ENCODE measurements at places on chromosomes 11 and 22.

DNA sequence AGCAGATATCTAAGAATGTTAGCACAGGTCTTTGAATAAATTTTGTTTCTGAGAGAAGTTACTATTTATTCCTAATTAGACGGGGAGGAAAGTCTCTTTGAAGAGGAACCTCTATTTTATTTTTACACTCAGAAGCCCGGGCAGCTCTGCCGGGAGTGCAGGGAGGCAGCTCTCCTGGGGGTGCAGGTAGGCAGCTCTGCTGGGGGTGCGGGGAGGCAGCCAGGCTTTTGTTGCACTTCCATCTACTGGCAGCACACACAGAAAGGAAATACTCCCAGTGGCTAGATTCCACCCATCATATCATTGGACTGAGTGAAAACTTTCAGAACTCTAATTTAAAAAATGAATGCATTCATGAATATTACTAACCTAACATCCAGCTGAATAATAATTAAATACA lies 24.6 kb downstream of the OR10A6 start:
- peak; percentile 25 for DNase-seq

DNA sequence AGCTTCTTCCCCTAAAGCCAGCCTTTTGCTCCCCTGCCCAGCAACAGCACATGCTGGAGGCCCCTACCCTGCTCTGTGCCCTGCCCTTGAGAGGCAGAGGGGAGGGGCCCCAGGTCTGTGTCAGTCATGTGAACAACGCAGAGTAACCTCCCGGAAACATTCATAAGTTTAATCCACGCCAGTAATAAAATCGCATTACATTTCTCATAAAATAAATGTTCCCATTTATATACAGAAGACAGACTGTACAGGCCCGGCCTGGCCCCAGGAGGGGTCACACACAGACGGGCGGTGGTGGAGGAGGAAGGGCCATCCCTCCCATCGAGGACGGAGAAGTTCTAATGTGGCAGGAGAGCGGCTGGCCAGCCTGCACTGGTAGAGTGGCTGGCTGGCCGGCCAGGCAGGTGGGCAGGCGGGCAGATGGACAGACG lies 39.5 kb downstream of the LMO1 start:
- no peak for DNase-seq

- DNase-seq, result no peak
Measured at GRCh38 chr11:77123591-77123990, 4.5 kb upstream of the MYO7A start.

DNA sequence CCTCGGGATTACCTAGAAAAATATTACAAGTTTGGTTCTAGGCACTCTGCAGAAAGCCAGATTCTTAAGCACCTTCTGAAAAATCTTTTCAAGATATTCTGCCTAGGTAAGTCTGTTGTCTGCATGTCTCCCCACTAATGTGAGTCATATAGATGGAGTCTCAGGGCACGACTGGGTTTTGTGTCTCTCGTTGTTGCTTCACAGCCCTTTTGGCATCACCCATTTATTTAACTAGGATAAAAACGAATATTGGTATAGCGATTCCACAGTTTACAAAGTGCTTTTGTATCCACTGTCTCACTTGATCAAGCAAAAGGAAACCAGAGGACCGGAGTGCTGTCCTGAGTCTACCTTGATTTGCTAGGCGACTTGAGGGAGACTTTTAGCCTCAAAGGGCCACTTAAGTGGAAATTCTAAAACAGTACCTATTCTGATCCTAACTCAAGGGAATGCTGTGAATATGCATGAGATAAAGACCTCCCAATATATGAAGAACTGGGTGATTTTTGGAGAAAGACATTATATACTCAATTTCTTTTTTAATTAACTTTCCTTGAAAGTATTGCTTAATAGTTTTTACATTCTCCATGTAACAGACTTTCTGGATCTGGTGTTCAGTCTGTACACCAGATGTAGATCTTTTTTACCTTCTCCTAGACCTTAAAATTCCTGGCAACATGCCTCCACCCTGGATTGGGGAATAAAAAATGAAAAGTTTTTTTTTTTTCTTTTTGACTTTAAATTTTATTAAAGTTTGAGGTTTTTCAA lies 590 bp downstream of the NNMT start:
- DNase-seq, result no peak

- DNase-seq, result no peak
Measured at GRCh38 chr11:121309688-121310087, 17.1 kb downstream of the SC5D start.

- no peak for DNase-seq
Measured at GRCh38 chr11:98056945-98057344, 963.8 kb upstream of the CNTN5 start.

GRCh38 chr11:101470881-101471520 lies 112.8 kb downstream of the TRPC6 start:
- peak; percentile 41 for DNase-seq

DNA sequence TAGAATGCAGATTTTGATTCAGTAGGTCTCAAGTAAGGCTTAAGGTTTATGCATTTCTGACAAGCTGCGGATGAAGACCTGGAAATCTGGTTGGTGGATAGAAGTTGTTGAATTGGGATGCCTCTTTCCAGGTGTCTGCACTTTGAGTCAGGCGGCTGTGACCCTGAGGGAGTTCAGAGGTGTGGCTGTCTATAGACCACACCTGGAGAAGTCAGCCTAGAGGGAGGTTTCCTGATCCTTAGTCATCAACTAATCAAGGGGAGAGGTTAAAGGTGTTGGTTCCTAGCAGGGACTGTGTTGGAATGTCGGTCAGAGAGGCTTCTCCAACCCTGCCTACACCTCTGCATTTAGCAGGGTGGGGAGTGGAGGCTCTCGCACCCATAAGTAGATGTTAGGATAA lies 8.0 kb downstream of the GLB1L2 start:
- no peak for DNase-seq

DNA sequence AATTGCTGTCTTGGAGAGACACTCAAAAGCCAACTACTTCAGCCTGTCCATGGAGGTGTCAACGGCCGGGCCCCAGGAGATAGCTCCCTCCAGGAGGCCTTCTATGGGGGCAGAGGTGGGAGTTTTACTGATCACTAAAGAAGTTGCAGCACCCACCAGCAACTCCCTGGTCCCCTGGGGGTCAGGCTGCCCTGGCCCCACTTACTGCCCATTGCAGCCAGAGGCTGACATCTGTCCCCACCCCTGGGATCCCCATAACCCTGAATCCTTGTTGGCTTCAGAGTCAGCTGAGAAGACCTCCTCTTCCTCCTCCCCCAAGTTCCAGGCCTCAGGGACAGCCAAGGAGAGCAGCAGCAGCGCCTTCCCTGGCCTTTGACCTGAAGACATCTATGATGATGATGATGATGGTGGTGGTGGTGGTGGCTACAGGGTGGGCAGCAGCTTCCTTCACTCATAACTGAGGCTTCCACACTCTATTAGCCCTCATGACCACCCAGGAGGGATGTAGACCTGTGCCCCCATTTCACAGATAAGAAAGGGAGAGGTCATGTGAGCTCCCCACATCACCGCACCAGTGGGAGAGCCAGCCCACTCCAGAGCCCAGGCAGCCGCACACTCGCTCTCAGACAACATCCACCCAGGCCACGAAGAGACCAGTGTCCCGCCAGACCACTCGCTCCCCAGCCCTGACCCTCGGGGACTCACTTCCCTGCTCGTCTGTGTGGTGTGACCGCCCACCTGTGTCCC lies 43.8 kb upstream of the FGF3 start:
- DNase-seq, result no peak

GRCh38 chr22:35314161-35314942 lies 14.7 kb downstream of the TOM1 start:
- peak; percentile 46 for DNase-seq

DNA sequence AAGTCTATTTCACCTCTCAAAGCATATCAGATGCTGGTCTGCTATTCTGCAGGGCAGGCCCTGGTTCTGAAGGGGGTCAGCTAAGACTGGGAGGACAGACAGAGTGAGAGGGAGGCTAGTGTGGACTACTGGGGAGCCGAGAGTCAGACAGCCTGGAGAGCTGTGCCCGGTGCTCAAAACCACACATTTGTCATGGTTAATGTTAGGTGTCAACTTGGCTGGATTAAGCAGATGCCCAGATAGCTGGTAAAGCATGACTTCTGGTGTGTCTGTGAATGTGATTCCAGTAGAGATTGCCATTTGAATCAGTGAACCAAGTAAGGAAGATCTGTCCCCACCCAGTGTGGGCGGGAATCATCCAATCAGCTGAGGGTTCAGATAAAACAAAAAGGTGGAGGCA lies 102.6 kb downstream of the SNX19 start:
- peak; percentile 39 for DNase-seq

DNA sequence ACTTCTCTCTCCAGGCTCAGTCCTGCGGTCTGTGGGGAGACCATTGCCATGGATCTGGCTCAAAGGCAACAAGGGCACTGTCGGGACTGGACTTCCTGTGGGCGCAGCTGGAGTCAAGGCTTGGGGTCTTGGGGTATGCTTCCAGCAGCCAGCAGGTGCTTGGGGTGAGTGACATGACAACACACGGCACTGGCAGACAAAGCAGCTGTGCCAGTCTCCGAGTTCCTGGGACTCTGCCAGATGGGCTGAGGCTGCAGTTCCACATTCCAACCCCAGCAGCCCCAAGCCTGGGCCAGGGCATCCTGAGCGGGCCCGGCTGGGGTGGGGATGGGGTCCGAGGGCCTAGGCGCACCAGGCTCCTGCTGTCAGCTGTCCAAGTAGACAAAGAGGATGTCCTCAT lies 12.3 kb downstream of the GUCD1 start:
- no peak for DNase-seq

DNA sequence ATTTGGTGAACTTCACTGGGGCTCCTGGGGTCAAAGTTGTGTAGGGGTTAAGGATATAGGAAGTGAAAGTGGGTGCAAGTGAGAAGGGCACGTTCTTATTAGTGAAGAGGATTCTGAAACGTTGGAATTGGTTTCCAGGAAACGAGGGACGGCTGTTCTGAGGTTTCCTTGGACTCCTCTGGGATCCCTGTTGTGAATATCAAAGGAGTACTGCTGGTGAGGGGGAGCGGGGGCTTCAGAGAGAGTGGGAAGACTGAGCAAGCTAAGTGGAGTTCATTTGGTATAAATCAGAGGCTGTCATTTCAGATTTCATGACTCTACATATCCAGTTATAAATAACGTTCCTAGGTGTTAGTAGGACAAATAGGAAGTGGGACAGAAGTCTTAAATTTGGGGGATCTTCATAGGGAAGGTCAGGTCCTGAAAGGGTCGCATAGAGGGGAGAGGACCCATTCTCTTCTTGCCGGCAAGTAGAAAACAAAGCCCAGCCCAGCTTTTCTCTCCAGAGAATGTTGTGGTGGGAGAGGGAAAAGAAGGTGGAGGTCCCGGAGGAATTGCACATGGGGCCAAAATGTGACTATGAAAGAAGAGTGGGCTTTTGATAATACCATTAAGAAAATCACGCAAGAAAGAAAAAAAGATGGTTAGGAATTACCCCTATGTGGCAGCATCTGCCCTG lies 1.1 kb upstream of the NELL1 start:
- DNase-seq, result no peak

DNA sequence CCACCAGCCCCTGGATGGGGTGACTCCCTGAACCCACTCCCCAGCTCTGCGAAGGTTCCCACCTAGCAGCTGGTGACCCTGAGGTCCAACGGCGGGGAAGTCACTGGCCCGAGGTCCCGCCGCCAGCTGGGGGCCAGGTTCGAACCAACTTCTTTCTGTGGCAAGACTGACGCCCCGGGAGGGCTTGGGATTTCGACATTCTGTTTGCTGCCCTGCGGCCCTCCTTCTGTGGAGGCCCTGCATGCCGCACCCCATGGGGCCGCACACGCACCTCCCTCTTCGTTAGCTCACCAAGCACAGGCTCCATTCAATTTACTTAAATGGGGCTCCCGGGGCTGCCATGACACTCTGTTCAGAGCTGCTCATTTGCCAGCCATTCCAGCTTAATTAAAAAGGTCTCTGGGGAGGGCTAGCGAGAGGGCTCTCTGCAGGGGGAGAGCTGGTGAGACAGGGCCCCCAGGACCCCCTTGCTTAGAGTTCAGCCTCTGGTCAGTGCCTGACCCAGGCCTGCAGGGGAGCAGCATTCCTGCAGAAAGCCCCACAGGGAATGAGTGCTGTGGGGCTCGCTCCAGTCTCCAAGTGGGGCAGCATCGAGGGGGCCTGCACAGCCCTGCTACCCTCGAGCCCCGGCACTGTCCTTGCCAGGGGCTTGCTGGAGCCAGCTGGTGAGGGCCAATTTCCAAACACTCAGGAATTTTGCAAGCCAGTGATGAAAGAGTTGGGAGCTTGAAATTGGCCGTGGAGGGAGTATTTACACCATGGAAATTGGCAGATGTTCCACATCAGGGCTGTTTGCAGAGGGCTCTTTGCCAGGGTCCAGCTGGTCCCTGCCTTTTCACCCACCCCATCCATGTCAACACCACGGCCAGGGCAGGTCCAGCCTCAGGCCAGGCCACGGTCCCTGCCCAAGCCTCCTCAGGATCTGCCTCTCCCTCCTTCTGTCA lies 80.8 kb downstream of the CACNA1I start:
- DNase-seq, result no peak

GRCh38 chr22:43014316-43014868 lies 557 bp downstream of the PACSIN2 start:
- no peak for DNase-seq
